NCI-H2171 treated with DMSO at 0.1 percent for 48 hours (cell line): ENCODE measurements at places on chromosomes 11 and 22.

- peak; percentile 72 for DNase-seq
Measured at GRCh38 chr11:107565219-107565937, at the start of gene ALKBH8. ALKBH8 (minus strand) TSS chr11:107565735; CDS start chr11:107560893, 4,842 bp downstream.

DNA sequence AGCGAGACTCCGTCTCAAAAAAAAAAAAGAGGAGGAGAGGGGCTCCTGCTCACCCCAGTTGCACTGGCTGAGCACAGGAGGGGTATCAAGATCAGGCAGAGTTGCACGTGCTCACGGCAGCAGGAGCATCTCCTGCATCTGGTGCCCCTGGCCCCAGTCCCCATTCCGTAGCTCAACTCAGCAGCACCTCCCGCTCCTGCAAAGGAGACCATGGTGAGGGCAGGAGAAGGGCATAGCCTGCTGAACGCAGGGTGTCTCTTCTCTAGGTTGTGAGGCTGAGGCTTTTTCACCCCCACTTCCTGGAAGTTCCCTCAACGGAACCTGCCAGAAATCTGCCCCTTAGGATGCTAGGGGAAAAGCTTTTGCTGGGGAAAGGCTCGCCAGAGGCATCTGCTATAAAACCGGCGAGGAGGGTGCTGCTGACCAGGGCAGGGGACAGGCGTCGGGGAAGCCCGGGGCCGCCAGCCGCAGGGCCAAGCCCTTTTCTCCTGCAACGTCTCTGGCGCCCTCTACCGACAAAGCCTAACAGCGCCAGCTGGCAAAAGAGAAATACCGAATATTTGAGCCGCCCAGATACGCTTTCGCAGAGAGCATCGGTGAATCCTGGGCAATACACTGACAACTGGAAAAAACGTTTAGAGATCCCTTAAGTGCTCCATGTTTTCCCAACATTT is 1.0 kb upstream of the PPP6R2 start:
- peak; percentile 82 for DNase-seq

DNA sequence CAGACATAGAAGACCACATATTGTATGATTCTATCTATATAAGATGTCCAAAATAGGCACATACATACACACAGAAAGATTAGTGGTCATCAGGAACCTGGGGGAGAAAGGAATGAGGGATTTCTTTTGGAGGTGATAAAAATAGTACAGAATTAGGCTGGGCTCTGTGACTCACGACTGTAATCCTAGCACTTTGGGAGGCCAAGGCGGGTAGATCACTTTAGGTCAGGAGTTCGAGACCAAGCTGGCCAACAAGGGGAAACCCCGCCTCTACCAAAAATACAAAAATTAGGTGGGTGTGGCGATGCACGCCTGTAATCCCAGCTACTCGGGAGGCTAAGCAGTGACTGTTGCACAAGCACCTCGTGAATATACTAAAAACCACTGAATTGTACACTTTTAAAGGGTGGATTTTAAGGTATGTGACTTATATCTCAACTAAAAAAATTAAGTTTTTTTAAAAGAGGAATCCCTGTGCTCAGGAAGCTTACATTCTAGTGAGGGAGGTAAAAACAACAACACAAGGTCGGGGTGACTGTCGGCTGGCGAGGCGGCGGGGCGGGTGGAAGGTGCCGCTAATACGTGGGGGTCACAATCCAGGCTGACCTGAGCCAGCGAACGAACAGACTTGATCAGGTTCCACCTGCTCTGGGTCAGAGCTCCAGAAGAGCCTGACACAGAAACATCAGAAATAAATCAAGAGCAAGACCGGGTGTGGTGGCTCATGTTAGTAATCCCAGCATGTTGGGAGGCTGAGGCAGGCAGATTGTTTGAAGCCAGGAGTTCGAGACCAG is 25.3 kb upstream of the TESMIN start:
- no peak for DNase-seq

DNA sequence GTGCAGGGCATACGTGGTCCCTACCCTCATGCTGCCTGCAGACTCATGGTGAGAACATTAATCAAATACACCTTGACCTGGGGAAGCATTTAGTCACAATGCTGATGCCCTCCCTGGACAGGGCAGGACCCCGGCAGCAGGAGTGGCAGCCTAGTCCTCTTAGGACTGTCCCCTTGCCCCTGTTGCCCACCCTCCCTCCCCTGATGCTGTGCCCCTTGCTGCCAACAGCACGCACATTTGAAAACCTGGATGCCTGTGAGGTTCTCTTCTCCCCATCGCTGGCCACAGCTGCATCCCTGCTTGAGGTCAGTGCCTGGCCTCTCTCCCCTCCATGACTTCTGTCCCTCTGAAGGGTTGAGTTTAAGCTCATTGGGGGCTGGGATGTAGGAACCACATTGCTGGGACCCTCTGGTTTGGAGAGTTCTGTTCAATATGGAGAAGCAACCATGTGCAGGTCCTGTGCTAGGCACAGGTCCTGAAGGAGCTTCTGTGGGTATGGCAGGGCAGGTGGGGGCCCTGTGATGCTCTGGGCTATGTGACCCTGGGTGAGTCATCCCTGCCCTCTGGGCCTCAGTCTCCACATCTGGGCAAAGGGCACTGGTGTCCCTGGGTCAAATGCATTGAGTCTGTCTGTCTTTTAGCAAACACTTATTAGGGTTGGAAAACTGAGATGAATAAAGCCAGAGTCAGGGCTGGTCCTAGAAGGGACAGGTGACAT is 31.3 kb downstream of the MYO7A start:
- no peak for DNase-seq

DNA sequence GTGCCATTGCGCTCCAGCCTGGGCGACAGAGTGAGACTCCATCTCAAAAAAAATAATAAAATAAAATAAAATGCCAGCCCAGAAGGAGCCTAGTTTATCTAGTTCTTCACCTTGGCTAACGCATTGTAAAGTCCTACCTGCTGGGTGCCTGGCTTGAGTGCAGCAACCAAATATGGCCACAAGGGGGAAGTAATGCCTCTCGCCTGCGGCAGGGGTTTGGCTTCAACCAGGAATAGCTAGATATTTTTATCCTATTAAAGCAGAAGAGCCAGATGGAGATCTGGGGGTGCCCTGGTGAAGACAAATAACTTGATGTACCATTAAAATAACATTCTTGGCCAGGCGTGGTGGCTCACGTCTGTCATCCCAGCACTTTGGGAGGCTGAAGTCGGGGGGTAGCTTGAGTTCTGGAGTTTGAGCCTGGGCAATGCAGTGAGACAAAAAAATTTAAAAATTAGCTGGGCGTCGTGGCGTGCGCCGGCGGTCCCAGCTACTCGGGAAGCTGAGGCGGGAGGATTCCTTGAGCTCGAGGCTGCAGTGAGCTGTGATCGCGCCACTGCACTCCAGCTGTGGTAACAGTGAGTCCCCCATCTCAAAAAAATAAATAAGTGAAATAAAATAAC is 20.6 kb upstream of the PLEKHB1 start:
- peak; percentile 79 for DNase-seq

- DNase-seq = no peak
Measured at GRCh38 chr11:129880311-129880710, 15.1 kb downstream of the NFRKB start.

DNA sequence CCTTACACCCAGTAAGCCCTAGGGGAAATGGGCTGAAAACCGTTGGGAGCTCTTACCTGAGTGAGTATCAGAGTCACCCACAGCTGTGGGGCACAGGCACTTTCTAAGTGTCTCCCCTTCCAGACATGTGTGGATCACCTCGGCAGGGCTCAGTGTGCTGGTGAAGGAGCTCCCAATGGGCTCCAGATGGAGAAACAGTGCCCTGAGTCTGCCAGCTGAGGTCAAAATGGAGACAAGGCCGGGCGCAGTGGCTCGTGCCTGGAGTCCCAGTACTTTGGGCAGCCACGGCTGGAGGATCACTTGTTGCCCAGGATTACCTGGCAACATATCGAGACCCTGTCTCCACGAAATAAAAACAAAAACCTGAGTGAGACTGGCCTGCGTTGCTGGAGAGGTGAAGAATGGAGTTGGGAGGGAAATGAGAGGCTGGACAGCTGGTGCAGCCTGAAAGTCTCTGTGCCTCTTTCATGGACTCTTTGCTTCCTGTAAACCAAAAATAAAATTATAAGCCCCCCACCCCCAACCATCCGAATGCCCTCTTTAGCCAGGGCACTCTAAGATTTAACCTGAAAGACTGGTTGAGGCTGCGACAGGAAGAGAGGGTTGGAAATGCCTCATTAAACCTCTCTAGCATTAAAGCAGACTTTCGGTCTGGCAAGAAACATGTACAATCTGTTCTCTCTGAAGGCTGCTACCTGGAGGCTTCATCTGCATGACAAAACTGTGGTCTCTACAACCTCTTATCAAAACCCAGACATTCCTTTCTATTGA is 111.8 kb downstream of the SNX19 start:
- DNase-seq = no peak

- peak; percentile 58 for DNase-seq
Measured at GRCh38 chr22:39349506-39349966, 255 bp upstream of the SYNGR1 start.
